ENCODE measurements at places on chromosomes 12 and 14. TPM values are rescaled to one million over a fixed set of nuclear protein-coding genes. Genes with fewer than 3 reads are reported as not detected.

- peak; percentile 79 for DNase-seq
Observed at GRCh38 chr14:52694761-52695480, 437 bp downstream of the ERO1A start.

DNA sequence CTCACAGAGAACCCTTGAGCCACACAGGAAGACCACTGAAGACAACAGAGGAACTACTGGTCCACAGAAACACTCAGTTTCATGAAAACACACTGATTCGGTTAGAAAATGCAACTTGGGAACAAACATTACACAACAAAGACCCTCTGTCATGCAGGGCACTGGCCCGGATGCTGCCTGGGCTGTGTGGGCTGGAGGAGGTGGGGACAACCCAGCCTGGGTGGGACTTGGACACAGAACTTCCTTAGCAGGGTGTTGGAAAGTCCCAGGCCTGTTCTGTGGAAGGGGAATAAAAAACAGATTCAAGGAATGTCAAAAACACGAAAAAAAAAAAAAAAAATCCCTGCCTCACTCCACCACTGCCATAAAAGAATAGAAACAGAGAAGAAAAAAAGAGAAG, 181.0 kb downstream of the MON2 start:
- DNase-seq: no peak

DNA sequence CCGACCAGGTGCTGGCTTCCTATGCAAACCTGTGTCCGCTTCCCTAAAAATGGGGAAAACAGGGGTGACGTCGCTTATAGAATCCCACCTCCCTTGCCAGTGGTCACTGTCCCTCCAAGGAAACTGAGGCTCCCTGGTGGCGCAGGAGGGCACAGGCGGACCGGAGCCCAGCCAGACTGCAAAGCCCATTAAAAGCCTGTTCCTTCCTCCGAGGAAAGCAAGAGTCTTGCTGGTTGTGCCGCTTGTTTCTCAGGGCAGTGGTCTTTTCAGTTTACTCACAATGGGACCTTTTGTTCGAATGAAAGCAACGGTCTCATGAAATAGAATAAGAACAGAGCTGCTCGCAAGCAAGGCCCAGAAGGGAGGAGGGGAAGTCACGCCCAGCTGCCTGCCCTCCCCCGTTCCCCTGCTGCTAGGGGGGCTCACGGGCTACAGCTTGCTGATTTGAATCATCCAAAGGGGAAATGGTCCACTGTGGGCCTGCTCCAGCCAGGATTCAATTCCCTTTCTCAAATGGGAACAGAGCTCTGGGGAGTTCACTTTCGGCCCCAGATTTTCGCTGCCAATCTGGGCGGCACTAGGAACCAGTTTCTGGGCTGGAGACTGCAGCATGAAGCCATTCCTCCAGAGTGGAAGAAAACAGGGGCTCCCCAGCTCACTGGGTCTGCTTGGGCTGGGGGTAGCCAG, 4.6 kb upstream of the SELPLG start:
- no peak for DNase-seq

DNA sequence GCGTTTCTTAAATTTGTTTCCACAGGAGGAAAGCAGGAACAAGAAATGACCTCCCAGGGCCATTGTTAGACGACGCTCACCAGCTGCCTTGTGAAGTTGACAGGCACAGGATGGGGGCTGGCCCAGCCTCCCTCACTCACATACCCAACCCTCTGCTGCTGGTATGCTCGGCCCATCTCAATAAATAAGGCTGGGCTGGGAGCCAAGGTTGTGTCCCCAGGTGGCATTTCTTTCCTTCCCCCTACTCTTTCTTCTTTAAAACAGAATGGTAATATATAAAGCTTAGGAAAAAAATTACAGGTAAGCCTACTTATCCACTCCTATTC, 93.0 kb downstream of the ACTN1 start:
- no peak for DNase-seq

DNA sequence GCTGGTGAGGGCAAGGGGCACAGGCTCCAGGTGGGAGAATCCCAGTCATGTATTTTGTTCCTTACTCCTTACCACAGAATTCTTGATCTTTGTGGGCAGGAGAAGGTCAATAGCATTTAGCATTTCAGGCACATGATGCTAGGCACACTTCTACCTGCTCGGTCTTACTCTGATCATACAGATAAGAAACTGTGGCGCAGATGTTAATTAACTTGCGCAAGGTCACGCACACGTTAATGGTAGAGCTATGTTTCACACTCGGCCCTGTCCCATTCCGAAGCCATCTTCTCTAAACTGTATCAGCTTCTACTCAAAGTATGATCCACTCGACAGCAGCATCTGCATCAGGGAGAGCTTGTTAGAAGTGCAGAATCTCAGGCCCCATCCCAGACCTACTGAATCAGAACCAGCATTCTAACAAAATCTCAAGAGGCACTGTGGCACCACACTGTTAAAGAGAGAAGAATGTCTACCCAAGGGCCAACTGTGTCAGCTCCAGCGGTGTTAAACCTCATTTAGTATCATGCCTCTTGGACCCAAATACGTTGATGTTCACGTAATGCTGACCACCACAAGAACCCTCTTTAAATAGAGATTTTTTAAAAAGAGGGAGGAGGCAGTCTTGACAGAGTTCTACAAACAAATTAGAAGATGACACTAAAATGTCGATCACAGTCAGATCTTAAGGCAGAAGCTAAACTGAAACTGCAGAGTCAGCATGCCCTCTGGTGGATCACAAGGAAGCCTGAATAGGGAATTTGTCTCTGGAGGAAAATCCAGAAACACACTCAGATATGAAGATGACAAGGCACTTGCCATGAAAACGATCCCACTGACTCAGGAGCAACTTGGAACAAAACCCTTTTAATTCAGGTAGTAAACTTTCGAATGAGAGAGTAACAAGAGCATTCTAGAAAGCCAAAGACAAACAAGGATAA, 7.3 kb downstream of the STXBP6 start:
- no peak for DNase-seq

The CFAP251 gene
- 1.6 TPM for total RNA-seq

Measured in activated CD4-positive, alpha-beta memory T cell treated with anti-CD3 and anti-CD28 coated beads for 36 hours (primary cell).